ENCODE measurements at places on chromosomes 1 and 21.
A peak's percentile ranks its signal among the peaks of the same experiment; 100 is the strongest.

GRCh38 chr1:234260578-234260977, 112.7 kb upstream of the COA6 start:
- DNase-seq, result no peak

DNA sequence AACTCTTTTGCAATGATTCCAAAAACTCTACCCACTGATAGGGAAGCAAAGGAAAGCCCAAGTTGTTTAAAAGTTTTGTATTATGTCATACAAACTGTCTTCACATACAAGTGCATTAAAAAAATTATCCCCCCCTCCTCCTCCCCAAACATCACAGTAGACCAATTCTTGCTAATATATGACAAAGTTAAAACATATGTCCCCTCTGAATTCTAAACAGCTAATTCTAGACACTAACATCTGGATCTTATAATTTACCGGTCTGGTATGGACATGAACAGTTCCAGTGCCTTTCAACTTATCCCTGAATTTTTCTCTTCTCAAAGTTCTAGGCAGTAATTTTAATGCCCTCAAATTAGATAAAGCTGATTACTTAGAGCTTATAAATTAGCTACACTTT, 13.4 kb downstream of the RIT1 start:
- DNase-seq, result no peak

GRCh38 chr1:169462385-169462784, 23.4 kb downstream of the SLC19A2 start:
- no peak for DNase-seq

DNA sequence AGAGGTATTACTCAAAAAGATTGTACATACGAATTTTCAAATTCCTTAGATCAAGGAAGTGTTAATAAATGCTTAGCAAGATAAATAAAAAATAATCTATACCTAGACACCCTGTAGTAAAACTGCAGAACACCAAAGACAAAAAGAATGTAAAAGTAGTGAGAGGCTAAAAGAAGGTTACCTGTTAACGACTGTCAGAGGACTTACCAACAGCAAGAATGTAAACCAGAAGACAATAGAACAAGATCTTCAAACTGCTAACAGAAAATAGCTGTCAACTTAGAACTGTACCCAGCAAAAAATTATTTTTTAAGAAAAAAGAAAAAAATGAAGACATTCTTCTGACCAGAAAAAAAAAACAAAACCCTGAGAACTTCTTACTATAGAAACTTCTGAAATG, 51.2 kb downstream of the CD2 start:
- DNase-seq, result no peak

DNA sequence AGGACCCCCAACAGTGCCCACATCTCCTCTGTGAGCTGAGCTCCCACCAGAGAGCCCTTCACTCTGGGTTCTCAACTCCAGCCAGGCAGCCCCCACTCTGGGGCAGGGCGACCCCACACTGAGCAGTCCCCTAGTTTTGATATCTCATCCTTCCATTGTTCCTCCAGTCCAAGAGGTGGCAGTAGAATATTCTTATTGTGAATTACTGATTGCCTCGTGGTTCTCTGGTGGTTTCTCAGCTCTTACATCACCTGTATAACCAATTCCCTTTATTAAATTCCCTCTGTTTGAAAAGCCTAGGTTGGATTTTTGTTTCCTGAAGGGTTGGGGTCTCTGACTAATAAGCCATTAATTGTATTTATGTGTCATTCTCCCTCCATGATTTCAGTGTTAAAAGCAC, 407.5 kb downstream of the SETD4 start:
- DNase-seq, result no peak

GRCh38 chr1:61892977-61893376, 150.7 kb downstream of the PATJ start:
- DNase-seq, result no peak

- DNase-seq, result no peak
These were observed 8.7 kb downstream of the TACSTD2 start for GRCh38 chr1:58568271-58568860.

GRCh38 chr1:183604815-183605214, 14.6 kb upstream of the NCF2 start:
- DNase-seq, result no peak

GRCh38 chr1:234528074-234528865, 49.3 kb upstream of the TARBP1 start:
- DNase-seq, result no peak

DNA sequence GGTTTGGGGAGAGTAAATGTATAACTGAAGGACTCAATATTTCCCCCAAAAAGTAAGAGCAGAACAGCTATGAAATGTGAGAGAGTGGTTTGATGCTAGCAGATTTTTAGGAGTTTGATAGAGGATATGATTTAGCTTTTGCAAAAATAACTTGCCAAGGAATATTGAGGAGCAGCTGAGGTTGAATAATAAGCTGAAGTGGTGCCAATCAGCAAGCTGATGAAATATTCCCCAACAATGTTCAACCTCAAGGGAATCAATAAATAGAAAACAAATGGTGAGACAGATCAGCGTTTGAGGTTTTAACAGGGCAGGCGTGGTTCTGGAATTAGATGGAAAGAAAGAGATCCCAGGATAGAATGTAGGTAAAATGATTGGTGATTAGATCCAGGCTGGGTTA, 413.4 kb upstream of the ADAMTS5 start:
- DNase-seq, result no peak

DNA sequence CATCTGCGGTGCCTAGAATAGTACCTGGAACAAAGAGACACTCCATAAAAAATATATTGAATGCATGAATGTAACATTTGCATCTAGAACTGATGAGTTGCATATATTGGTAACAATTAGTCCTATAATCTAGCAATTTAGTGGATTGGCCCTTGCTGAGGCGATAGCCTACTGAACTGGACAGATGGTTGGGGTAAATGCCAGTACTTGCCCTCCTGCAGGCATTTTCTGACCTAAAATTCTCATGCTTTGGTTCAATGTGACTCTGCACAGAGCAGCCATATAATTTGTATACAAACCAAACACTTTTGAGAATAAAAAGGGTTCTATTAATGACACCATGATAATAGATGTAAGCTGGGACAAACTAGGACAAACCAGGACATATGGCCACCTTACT, 313.6 kb downstream of the OLFM3 start:
- DNase-seq, result no peak

DNA sequence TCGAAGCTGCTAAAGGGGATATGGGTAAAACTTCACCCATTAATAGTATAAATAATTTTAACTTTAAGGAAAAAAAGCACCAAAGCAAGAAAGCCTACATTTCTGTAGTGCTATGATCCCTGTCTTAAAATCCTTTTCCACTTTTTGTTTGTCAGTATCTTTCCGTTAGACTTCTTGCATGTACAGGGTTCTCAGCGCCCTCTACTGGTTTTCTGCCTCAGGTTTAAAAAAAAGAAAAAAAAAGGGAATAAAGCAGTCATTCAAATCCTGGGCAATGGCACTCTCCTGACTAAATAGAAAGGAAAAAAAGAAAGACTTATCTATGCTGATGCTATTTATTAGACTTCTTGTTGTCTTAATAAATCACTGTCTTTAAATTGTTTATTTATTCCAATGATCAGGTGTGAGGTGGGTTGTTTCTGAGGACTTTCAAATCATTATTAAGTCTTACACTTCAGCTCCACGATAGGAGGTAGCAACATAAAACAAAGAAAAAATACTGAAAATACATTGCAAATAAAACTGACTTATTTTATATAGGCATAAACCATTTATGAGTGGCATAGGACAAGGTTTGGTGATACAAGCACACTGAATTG, 475.4 kb upstream of the NR5A2 start:
- DNase-seq, result peak; percentile 37

DNA sequence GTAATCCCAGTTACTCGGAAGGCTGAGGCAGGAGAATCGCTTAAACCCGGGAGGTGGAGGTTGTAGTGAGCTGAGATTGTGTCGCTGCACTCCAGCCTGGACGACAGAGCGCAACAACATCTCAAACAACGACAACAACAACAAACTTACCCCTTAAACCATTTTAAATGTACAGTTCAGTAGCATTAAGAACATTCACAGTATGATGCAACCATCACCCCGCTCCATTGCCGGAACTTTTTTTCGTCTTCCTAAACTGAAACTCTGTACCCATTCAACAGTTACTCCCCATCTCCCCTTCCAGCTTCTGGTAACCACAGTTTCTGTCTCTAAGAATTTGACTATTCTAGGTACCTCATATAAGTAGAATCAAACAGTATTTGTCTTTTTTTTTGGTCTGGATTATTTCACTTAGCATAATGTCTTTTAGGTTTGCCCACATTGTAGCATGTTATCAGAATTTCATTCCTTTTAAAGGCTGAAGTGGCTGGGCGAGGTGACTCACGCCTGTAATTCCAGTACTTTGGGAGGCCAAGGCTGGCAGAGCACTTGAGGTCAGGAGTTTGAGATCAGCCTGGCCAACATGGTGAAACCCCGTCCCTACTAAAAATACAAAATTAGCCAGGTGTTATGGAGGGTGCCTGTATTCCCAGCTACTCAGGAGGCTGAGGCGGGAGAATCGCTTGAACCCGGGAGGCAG, 19.6 kb downstream of the CA6 start:
- DNase-seq, result no peak

DNA sequence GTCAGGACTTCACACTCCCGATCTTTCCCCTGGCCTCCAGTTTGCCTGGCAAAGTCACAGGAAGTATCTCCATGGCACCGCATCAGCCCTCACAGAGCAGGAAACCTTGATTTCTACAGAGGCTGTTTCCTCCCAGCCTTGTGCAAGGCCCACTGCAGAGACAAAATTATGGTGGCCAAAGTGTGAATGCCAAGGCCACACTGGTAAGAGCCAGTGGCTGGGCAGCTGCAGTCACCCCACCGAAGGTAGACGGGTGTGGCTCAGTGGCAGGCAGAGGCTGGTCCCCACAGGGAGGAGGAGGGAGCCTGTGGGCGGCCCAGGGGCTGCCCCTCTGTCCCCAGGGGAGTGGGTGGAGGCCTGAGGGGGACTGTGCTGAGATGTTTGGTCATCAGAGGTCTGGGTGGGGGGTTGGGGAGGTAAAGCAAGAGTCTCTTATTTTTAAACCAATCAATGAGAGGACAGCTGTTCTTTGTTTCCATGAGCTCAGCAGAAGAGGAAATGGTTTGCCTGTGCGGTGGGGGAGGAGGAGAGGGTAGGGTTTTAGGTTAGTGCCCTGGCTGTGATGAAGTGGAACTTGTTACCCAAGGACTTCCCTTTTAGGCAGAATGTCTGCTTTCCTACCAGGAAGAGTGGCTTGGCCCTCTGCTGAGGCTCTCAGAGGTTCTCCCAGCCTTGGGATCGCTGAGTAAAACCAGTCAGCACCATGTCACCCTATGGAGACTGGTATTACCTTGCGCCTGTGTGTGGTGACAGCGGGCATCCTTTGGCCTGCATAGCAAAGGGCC, 18.0 kb upstream of the BTG2 start:
- DNase-seq, result peak; percentile 84

- DNase-seq, result no peak
These were observed 60.7 kb downstream of the GORAB start for GRCh38 chr1:170592591-170593111.

DNA sequence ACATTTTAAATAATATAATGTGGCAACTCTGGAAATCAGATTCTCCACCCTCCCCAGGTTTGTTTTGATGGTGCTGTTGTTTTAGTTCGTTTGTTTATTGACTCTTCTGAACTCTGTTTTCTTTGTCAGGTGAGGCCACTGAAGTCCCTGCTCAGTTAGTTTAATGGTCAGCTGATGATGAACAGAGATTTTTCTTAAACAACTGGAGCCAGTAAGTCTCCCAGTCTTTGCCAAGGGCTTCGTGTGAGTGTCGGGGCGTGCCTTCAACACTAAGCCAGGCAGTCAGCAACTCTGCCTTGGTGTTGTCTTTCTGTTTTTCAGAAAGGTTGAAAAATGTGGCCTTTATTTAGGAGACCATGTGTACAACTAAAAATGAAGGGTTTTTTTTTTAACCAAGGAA, 58.9 kb downstream of the TEX35 start:
- no peak for DNase-seq

GRCh38 chr1:30283199-30283962, 440.0 kb downstream of the MATN1 start:
- no peak for DNase-seq

GRCh38 chr1:145705622-145706021, 1.5 kb downstream of the PDZK1 start:
- no peak for DNase-seq

GRCh38 chr1:19651141-19651737, 7.1 kb downstream of the NBL1 start:
- DNase-seq, result no peak

DNA sequence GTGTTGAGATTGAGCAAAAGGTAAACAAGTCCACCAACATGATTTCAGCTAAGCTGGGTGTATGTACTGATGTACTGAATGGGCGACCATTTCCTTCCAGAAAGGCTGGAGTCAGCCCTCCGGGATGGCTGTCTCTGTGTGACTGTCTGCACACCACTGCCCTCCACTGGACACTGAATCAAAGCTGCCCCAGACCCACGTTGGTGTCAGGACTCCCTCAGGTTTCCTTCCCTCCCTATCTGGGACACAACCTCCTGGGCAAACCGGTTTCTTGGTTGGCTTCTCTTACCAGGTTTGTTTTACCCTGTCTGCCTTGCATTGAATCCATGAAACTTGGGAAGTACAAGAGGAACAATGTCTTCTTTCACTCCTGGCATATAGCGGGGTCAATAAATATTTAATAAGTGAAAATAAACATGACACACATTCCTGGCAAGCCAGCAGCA, 5.3 kb upstream of the SRP9 start:
- DNase-seq, result peak; percentile 92

DNA sequence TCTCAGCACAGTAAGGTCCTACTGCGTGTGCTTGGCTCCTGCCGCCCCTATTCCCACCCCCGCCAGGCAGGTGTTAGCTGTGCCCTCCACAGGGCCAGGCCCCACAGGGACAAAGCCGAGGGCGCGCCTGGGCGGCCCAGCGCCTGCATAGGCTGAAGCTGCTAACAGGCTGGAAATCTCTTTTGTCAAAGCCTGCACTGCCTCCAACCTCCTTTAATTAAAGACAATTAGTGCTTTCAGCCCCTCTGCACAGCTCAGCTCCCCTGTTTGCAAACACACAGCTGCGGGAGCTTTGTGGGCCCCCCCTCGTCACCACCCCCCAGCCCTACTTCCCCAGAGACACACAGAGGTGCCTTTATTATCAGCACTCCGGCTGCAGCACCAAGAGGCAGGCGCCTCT, 95.9 kb downstream of the EPHB2 start:
- DNase-seq, result no peak

- no peak for DNase-seq
These were observed 23.7 kb upstream of the PEX19 start for GRCh38 chr1:160308451-160309184.

- DNase-seq, result no peak
These were observed 329.2 kb upstream of the C1orf87 start for GRCh38 chr1:60402816-60403215.

- no peak for DNase-seq
These were observed 61.7 kb upstream of the PUM1 start for GRCh38 chr1:31127266-31127665.

DNA sequence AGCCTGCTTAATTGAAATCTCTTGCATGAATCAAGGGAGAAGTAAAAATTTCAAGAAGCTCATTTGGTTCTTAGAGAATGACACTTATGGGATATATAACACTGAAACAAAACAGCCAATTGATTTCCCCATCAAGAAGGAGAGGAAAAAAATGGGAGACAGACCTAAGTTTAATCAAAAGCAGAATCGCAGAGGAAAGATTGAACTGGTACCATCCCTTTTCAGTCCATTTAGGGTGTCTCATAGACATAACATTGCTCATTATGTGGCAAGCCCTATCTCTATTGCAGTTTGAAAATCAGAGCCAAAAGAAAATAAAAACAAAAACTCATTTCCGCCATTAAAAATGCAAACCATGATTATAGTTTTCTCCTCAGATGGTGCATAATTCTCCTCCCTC, 119.6 kb downstream of the AK5 start:
- no peak for DNase-seq

GRCh38 chr1:246311461-246311860, 195.6 kb downstream of the SMYD3 start:
- no peak for DNase-seq

Measured in colonic mucosa (tissue), 4 donors.